ENCODE measurements at places on chromosomes 7 and 10.

- no peak for DNase-seq
Observed at GRCh38 chr7:76009672-76010600, 15.5 kb upstream of the TMEM120A start.

- no peak for DNase-seq
Observed at GRCh38 chr10:125235093-125236069, 75.0 kb upstream of the CTBP2 start.

DNA sequence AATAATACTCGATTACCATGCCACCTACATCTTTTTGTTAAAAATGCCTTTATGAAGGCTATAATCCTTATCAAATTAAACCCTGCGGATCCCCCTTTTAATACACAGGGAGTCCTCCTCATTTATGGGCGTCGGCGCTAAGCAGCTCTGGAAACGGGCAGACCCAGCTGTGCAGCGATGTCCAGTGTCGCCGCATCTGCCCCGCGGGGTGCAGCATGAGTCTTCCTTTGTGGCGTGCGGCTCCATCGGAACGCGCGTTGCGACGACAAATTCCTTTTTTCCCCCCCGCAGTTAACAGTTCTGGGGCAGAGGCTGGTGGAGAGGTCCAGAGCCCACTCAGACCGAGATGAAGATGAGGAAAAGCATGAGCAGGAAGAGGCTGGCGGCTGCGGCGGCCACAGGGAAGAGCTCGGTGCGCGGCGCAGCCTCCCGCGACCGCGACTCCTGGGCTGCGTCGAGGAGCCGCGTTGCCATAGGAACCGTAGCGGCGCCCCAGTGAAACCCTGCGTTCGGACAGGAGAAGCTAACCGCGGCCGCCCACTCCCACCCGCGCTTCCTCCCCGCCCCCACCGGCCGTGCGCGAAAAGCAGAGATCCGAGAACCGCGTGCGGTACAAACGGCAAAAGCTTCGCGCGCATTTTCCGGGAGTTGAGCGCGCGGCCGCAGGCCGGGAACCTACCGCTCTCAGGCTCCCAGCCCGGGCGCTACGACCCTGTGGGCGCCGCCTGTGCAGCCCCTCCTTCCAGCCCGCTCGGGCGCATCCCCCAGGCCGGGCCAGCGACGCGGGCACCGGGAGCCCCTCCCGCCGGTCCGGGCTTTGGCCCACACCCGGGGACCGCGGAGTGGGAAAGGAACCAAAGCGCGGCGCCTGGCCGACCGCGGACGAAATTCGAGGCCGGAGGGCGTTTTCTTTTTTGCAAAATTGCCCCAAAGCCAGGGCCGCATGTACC lies 130.6 kb downstream of the SPAG6 start:
- peak; percentile 22 for DNase-seq

DNA sequence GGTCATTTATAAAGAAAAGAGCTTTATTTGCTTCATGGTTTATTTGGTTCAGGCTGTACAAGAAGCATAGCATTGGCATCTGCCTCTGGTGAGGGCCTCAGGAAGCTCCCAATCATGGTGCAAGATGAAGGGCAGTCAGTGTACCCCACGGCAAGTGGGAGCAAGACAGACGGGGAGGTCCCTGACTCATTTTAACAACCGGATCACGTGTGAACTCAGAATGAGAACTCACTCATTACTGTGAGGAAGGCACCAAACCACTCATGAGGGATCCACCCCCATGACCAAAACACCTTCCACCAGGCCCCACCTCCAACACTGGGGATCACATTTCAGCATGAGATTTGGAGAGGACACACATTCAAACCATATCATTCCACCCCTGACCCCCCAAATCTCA lies 15.7 kb upstream of the CRYGN start:
- DNase-seq = no peak

DNA sequence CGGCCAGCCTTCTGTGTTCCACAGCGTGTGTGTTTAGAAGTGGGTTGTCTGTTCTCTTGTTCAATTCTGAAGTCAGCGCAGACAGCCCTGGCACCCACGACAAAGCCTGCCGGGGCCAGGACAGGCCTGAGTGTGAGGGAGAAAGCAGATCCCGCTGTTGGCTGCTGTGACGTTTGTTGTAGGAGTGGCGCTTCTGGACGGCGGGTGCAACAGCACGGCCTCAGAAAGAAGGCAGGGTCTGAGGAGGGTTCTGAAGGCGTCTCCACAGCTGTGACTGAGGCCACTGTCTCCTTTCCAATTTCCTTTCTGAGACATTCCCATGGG lies 76.2 kb downstream of the VIPR2 start:
- DNase-seq = peak; percentile 13

- no peak for DNase-seq
Observed at GRCh38 chr10:126576336-126576735, 94.2 kb downstream of the C10orf90 start.

- DNase-seq = no peak
Observed at GRCh38 chr7:11817111-11817740, 14.8 kb downstream of the THSD7A start.

DNA sequence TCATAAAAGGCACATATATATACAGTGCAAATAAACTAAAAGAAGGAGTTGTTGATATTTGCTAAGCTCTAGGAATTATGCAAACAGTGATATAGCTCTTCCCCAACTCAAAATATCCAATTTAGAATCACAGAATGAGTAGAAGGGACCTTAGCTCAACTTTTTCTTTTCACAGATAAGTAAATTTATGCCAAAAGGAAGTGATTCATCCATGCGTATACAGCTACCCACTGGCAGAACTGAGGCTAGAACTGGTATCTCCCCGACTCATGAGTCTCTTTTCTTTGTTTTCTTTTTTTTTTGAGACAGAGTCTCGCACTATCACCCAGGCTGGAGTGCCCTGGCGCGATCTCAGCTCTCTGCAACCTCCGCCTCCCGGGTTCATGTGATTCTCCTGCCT lies 54.2 kb upstream of the SVIL start:
- no peak for DNase-seq

DNA sequence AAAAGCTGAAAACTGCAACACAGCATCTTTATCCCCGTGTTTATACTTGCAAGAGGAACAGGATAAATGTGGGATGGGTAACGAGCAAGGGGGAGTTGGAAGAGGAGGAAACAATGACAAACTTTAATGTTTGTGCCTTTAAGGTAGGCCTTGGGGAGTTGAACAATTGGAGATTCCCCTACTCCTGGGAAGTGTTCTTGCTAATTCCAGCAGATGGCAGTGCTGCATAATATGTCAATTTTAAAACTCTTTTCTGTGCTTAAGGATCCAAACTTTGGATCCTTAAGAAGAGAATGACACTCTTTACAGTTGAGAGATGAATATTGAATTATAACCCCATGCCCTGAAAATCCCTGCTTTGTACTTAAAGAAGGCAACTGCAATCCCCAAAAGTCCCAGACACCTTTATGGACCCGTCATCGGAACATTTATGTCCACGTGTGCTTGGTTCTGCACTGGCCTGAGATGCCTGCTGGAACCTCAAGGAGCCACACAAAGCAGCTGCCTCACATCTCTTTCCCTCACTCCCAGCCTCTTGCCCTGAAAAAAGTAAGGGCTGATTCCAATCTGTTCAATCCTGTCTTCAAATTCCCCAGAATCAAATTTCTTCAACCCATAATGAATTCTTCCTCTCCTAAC lies 12.0 kb downstream of the IFIT5 start:
- peak; percentile 49 for DNase-seq

GRCh38 chr10:33434933-33435332 lies 100.5 kb upstream of the NRP1 start:
- DNase-seq = no peak

- no peak for DNase-seq
Observed at GRCh38 chr7:131665021-131665420, 108.6 kb upstream of the PODXL start.

GRCh38 chr7:7773334-7774309 lies 55.2 kb upstream of the RPA3 start:
- DNase-seq = peak; percentile 31

DNA sequence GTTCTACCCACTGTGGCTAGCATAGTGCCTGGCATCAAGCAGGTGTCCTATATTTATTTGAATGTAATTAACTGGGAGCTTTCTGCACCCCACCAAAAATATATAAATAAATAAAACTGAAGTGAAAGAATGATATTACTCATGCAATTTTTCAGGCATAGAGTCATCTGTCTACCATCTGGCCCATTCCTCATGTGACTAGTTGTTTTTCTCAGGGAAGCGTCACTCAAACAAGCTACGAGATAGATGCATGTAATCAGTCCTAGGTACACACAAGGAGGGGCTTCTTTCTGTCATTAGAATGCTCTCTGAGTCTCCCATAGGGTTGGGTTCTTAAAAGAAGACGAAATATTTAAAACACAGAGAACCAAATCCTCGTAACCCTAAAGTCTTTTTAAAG lies 255.5 kb upstream of the KMT2E start:
- DNase-seq = peak; percentile 8

DNA sequence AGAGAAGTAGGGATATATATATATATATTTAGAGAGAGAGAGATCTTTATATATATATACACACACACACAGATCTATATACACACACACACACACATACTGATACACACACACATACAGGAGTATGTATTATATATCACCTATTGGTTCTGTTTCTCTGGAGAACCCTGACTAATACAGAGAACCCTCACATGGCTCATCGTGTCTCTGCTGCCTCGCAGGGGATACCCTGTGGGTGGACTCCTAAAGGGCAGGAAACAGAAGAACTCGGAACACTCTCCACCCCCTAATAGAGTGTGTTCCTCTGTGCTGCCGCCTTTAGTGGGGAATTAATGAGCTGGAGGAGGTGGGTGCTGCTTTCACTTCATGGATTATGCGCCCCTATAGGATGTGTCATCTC lies 86.6 kb downstream of the NPY start:
- no peak for DNase-seq

DNA sequence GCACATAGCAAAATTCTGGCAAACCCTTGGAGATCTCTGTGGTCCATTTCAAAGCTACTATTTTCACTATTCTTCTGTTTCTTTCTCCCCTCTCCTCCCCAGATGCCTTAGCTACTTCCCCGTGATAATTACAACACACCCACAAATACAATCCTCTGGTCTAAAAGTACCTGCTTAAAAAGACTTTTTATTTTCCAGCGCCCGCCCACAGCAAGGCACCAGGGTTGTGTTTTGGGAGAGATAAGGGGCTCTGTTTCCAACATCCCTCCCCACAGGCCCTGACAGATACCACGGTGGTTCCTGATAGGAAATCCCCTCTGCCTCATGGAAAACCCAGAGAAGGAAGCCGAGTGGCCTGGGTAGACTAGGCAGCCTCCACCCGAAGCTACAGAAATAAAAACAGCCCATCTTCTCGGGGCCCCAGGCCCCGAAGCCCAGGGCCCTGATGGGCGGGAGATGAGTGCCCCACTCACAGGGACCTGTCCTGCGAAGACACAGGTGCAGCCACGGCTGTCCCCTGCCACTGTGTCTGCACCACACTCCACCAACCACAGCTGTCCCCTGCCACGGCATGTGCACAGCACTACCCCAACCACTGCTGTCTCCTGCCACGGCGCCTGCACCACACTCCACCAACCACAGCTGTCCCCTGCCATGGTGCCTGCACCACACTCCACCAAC lies 19.7 kb downstream of the CALML5 start:
- DNase-seq = no peak

DNA sequence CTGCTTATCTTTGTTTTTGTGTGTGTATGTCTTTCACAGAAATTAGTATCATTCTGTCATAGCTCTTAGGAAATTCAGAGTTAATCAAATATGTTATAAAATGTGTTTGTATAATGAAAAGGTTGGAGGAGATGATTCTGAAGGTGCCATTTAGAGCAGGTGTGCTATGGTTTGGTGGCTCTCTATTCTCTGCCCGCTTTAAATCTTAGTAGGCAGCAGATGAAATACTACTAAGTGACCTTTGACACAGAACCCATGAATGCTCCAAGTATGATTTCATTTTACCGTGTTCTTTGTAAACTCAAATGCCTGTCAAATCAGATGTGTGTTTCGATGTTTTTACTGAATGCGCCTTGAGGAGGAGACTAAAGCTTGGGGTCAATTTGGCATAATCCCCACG lies 24.5 kb downstream of the ZEB1 start:
- DNase-seq = no peak

DNA sequence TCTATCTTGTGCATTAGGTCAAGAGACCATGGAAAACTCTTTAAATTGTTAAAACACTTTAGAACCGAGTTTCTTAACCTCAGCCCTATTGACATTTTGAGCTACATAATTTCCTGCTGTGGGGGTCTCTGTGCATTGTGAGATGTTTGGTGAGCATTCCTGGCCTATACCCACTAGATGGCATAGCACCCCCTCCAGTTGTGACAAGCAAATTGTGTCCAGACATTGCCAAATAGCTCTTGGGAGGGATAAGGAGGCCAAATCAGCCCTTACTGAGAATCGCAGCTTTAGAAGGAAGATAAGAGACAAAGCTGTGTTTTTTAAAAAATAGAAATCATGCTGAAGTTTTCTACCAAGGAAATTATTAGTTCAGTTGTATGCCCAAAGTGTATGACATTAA lies 1158.5 kb upstream of the C7orf33 start:
- peak; percentile 91 for DNase-seq

GRCh38 chr10:118990326-118990725 lies 39.2 kb upstream of the NANOS1 start:
- DNase-seq = no peak

GRCh38 chr10:97128039-97128492 lies 57.7 kb downstream of the SLIT1 start:
- no peak for DNase-seq

DNA sequence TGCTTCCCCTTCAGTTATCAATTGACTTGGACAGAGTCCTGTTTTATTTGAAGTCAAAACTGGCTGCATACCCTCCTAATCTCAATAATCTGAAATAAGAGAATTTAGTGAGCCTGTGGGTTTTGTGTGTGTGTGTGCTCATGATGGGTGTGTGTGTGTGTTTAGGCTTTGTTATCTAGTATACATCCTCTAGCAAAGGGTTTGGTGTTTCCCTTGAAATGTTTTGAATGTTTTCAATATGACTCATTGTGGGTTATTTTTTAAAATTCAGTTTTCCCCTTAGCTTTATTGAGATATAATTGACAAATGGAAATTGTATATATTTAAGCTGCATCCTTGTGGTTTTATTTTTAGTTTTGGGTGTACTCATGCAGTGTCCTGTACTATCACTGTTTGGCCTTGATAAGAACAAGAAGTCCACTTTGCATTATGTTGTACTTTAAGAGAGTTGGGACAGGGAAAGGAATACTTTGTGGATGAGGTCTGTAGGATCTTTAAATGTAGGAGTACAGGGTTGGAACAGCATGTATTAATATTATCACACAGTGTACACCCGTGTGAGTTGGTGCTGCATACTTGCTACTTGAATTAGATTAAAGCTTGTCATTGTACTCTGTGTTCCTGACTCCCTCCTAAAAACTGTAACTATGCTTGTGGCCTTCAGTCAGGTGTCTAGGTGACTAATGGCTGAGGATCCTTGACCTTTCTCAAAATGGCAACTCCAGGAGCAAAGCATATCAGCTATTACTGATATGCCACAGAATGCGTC lies 58.3 kb downstream of the VCL start:
- DNase-seq = no peak
